ENCODE measurements at places on chromosomes 5 and 9.
A peak's percentile ranks its signal among the peaks of the same experiment; 100 is the strongest.

GRCh38 chr5:80216753-80217596 lies 38.9 kb downstream of the SERINC5 start:
- no peak for DNase-seq

DNA sequence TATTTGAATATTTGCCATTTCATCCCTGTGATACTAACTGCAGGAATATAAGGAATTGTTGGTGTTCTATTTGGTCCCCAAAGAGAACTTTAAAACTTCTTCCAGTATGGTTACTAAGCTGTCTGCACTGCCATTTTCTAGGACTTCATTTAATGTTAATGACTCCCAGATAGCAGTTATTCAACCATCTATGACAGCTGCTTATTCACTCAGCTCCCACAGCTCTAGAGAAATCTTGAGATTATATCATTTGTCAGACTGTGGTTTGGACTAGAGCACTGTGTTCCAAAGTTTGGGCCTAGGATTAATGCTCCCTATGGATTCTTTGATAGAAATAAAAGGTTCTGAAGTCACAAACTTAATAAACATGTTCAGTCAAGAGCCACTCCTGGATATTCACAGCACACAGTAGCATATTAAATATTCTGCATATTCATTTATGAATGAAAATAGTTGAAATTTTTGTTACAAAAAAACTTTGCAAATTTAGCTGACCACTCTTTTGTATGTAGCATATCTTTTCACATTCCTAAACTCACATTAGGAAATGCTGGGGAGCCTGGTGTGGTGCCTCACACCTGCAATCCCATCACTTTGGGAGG lies 173.7 kb downstream of the NFIB start:
- no peak for DNase-seq

DNA sequence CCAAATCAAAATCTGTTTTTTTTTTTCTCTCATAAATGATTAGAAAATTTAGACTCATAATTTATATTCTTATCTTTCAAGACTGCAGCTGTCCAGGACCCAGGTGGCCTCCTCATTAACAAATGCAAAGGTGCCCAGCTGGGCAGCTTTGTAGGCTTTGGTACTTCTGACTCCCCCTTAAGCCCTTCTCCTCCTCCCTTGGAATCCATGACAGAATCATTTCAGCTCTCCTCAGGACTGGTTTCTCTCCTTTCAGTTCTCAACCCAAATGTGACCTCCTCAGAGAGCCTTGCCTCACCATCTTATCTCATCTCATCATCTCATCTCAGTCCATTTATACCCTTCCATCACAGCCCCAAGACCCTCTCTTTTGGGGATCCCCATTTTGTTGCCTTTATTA lies 221.7 kb downstream of the KIAA0825 start:
- DNase-seq = no peak

- no peak for DNase-seq
Observed at GRCh38 chr9:9996259-9996658, 616.5 kb downstream of the PTPRD start.

GRCh38 chr9:1156794-1157550 lies 106.8 kb downstream of the DMRT2 start:
- DNase-seq = no peak

DNA sequence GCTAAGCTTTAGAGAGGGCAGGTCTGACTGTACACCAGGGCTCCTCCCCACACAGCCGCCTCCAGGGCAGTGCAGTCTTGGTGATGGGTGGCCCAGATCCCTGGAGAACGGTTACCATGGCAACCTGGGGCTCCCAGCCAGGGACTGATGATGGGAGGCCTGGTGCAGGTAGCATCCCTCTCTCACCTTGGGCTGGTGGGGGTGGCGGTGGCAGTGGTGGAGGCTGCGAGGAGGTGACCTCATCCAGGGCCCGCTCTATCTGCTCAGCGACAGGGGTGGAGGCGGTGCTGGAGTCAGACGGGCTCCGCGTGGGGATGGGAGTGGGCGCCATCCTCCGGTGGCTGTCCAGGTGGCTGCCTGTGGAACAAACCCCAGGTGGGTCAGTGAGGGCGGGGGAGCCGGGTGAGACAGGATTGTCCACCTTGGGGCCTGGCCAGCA lies 12.3 kb downstream of the PRR7 start:
- DNase-seq = no peak

DNA sequence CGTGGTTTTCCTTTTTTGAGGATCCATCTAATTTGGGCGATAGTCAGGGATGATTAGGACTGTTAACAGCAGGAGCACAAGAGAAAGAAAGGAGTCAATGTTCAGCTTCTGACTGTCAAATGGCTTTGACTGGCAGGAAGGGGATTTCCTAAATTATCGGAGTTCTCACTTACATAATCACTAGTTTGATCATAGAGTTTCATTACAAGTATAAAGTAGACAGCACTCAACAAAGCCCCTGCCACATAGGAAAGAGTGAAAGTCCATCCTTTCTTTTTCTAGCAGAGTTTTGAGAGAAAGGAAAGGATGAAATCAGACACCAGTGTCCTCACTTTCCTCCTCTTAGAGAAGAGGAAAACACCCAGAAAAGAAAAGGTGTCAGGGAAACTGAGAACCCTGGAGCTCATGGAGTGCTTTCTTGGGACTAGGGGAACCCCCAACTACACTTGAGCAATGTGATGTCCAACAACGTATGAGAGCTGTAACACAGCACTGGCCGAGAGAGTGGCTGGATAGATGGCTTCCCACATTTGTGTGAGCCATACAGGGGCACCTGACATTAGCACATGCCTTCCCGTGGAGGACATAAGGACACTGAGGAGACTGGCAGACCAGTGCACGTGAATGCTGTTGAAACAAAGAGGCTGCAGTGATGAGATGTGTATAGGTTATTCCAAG lies 26.0 kb upstream of the LPAR1 start:
- no peak for DNase-seq

GRCh38 chr9:14783358-14783757 lies 60.8 kb upstream of the CER1 start:
- DNase-seq = no peak

GRCh38 chr5:89055695-89056085 lies 172.7 kb upstream of the MEF2C start:
- DNase-seq = no peak

DNA sequence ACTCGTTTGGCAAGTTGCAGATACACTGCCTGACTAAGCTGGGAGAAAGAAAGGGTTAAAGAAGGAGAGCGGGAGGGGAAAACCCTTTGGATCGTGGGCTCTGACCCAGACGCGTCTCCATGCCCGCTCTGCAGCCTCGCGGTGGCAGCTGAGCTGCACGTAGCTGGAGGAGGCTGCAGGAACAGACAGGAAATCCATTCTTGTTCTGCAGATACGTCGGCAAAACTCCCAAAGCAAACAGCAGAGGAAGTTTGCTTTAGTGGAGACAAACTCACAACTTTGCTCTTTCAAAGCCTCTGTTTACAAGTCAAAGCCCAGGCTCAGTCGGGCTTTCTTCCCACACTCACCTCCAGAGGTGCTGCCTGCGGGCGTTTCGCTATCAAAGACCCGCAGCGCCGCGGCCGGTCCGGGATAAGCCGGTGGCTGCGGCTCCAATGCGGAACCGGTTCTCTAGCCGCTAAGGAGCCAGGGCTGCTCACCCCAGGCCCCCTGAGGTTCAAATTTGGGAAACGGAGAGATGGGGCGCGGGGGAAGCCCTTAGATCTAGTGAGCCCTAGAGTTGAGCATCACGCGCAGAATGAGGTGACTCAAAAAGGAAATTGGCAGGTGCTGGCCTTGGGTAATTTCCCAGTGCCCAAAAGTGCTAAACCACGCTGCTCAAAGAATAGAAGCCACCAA lies 60.7 kb downstream of the MAT2B start:
- DNase-seq = peak; percentile 30

DNA sequence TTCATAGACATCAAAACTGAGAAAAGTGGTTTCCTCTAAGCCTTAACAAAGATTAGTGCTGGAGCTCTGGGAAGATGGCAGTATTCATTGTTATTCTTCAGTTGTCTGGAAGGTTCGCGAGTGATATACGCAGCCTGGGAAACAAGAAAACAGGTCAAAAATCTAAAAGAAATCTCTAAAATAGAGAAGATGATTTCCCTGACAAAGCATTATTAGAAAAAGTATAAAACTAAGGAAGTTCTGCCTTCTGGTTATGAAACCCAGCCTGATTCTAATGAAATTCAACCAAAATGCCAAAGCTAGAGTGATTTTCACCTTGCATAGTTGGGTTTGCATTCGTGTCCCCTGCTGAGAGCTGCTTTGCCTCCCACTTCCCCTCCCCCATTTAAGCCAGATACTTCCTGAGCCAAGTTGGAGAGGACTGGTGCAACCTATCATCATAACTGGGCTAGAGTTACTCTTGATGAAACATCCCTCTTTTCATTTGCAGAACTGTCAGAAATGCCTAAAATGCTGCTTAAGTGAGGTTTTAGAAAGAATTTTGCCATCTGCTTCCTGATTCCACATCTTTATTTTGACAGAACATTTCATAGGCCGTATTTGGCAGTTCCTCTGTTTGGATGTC lies 48.4 kb downstream of the NDFIP1 start:
- DNase-seq = no peak

GRCh38 chr5:89458332-89458656 lies 575.3 kb upstream of the MEF2C start:
- DNase-seq = no peak

DNA sequence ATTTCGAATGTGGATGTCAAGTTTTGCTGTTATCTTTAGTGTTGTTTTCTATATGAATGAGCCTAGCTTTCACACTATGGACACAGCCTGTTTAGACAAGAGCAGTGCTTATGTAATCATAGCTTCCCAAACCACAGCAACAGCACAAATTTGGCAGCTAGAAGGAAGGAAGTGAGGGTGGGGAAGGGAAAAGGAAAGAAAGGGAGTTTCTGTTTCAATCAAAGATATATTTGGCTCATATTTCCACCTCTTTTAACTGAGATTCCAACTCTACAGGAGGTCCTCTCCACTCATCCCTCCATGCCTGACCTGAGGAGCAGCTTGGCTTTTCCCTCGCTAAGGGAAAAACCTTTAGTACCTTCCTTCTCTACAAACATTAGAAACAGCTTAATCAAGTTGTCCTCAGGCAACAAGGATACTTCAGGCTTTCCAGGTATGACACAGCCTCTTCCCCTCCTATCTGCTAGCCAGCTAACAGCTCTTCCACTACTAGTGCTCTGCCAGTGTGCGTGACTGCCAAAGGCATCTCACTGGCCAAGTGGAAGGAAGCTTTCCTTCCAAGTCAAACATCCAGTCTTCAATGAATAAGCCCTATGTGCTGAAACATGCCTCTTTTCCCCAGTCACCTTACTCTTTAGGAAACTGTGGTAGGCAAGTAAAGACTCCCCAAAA lies 268.6 kb upstream of the PTGER4 start:
- no peak for DNase-seq

DNA sequence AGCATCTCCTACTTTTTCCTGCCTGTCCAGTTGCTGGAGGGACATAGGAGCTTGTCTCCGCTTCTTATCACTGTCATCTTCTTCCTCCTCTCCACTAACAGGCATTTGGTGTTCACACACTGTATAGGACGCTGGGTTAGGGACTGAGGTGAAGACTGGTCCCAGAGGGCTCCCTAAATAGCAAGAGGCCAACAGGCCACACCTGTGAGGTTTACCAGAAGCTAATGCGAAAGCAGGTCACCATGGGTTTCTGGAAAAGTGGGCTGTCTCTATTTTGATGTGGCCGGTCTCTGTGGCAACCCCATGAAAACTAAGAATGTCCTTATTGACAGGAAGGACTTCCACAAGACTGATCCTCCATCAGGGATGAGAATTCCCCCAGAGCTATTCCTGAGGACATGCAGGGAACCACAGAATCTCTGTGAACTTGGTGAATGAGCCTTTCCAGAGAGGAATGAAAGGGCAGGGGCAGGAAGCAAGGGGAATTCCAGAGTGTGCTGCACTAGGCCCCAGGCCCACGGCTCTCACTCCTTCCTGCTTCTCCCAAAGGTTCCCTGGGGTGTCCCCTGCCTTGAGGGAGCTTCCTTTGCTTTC lies 61.7 kb downstream of the DAP start:
- no peak for DNase-seq

DNA sequence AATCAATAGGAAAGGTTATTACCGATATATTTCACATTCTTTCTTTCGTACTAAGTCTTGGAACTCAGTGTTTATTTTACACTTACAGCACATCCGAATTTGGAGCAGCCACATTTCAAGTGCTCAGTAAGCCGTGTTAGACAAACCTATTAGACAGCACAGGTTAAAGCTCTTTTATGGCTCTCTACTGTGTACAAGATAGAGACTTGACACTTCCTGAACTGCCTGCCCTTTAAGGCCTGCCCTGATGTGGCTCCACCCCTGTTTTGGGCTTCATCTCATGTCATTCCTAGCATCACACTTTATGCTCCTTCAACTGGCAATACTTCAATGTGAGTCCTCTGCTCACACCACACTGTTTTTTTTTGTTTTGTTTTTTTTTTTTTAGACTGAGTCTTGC lies 23.5 kb upstream of the SUSD1 start:
- no peak for DNase-seq

DNA sequence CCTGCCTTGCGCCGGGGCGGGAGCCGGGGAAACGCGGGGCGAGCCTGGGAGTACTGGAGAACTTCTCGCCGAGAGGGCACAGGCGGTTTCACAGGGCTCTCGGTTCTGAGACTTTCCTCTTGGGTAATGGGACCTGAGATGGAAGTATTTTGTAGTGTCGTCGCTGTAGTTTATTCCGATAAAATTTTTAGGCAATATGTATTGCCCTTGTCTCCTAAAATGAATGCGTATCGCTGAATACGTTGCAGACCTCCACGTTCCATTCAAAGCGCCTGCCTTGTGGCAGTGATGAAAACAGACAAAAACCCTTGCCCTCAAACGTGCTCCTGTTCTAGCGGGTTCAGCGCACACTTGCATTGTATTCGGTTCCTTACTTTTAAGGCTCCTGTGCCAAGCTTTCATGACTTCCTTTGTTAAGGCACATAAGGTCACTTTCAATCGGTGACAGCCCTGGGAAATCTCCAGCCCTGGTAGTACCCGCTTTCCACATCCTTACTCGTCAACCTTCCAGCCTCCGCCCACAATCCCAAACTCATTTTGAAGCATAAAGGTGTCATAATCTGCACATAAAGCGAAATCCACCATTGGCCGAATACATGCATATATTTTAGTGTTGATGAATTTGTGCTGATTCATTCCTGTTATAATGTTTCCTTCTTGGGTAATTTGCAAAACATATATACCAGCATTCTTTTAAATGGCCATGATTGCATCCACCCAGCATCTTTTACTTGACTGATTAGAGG lies 694 bp downstream of the RMI1 start:
- peak; percentile 28 for DNase-seq

- DNase-seq = no peak
Observed at GRCh38 chr5:80238778-80239679, 16.8 kb downstream of the SERINC5 start.

DNA sequence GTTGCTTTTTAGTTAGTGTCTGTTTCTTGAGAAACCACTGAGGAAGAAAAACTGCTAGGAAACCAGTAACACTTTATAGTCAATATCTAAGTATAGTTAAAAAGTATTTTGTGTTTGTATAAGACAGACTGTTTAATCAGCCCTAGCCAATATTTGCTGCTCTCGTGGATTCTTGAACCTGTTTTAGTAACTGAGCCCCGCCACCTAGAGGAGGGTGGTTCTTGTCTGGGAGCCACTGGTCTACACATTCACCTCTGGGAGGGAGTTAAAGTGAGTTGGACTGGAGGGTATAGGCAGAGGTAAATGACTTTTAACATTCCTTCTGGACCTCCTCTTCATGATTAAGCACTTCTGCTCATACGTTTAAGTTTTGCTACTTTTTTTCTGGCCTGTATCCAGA lies 117.2 kb downstream of the SPATA31D1 start:
- no peak for DNase-seq
